ENCODE measurements at places on chromosomes 11 and 22. TPM values are rescaled to one million over a fixed set of nuclear protein-coding genes. Genes with fewer than 3 reads are reported as not detected.

Gene UBQLNL
- total RNA-seq, result 0.23 TPM

Gene SLC17A6
- total RNA-seq, result not detected

Gene MS4A6A
- total RNA-seq, result 37.7 TPM

Gene SCUBE2
- 0.65 TPM for total RNA-seq

Gene SEPTIN3
- not detected for total RNA-seq

Gene SEC14L3
- total RNA-seq, result 0.60 TPM

Gene CTSW
- total RNA-seq, result 0.63 TPM

Gene GLYATL1B
- total RNA-seq, result 0.68 TPM

Gene RAC2
- 4.5 TPM for total RNA-seq

Gene OR5B21
- not detected for total RNA-seq

Gene SYT7
- total RNA-seq, result 65.6 TPM

Gene RAG1
- total RNA-seq, result 1.2 TPM

Gene CDC42BPG
- total RNA-seq, result 1.2 TPM

Gene C22orf31
- not detected for total RNA-seq

GRCh38 chr11:2202071-2202899 lies 30.7 kb upstream of the TH start:
- DNase-seq, result no peak

GRCh38 chr11:89463266-89463780 lies 27.9 kb downstream of the NOX4 start:
- DNase-seq, result no peak

DNA sequence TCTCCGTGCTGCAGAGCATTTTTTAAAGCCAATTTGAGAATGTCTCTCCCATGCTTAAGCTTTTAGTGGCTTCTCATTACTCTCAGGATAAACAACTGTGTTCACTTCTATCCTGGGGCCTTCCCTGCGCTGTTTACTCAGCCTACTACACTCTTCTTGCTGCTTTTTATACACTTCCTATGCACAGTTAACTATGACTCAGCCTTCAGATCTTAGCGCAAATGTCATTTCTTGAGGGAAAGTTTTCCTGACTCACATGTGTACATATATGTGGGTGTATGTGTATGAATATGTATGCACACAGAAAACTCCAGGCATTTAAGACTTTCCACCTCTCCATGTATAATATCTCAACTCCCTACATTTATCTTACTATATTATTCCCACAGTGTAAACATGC lies 9.8 kb downstream of the THAP12 start:
- no peak for DNase-seq

GRCh38 chr11:47377571-47378009 lies 757 bp downstream of the SPI1 start:
- no peak for DNase-seq

DNA sequence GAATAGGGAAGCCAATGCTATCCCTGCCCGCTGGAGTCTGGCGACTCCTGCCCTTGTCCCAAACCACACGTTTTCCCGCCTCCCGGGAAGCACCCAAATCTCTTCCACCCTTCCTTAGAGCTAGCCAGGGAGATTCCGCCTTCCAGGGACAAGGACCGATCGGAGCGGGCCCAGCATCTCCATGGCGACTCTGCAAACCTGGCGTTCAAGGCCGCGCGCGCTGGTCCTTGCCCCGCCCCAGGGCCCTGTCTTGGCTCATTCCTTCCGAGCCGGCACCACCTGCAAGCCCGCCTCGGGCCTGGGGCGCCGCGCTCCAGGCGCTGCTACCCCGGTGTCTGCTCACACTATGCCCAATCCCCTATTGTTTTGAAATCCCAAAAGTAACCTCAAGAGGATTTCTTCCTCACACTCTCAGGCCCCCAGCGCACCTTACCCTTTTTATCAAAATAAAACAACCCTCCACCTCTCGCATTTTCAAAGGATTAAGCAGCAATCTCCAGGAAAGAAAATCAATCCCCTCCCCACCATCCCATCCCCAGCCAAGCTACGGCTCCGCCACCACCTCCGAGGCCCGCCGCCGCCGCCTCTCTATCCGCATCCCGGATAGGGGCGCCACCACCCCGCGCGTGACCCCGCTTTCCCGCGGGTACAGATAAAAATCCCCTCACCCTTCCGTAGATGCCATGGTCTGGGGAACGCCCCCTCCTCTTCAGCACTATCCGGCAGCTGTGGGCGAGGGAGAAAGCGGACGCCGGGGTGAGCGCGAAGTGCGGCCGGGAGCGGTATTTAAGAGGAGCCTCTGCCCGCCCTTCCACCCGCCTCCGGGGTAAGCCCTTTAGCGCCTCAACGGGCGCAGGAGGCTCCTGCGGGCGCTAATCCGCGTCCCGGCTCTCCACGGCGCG lies 825 bp downstream of the SLC1A2 start:
- DNase-seq, result no peak

DNA sequence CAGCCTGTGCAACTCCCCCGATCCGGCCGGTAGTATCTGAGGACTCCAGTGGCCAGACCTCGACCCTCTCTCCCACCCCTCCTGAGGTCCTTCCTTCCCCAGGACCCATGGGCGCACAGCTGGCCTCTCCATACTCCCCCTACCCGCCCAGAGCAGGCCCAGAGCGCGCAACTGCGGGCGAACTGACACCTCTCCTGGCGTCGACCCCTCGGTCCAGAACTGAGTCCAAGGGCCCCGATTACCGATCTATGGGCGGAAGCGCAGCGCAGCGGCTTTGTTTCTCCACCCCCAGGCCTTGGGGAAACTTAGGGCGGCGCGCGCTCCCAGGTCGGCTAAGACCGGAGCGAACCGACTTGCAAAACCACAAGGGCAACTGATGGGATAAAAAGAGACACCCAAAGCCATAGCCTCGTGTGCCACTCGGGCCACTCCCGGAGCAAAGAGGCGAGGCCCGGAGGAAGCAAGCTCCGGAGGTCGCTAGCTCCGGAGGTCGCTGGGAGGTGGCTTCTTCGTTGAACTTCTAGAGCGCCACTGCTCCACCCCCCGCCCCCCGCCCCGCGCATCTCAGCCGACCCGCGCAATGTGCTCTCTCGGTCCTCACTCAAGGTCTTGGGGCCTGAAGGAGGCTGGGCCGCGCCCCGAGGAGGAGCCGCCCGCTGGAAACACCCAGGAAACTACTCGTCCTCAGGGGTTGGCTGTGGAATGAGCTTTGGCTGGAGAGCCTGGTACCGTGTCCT lies 9.8 kb upstream of the ALX4 start:
- no peak for DNase-seq

DNA sequence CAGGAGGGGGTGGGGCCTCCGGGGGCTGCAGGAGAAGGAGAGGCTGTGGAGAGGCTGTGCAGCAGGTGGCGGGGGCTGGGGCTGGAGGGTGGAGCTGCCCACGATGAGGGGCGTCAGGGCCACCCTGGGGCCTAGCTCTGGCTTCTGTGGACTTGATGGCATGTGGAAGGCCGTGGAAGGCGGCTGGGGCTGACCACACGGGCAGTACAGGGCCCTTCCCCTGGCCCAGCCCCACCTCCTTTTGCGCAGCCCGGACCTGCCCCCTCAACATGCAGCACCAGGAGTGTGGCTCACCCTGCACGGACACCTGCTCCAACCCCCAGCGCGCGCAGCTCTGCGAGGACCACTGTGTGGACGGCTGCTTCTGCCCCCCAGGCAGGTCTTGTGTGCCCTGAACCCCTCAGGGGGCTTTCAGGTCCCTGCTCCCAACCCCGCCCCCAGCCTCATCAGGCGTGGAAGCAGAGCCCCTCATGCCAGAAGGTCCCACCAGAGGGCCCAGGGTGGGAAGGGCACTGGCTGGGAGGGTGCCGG lies 6.1 kb downstream of the MUC5B start:
- no peak for DNase-seq

DNA sequence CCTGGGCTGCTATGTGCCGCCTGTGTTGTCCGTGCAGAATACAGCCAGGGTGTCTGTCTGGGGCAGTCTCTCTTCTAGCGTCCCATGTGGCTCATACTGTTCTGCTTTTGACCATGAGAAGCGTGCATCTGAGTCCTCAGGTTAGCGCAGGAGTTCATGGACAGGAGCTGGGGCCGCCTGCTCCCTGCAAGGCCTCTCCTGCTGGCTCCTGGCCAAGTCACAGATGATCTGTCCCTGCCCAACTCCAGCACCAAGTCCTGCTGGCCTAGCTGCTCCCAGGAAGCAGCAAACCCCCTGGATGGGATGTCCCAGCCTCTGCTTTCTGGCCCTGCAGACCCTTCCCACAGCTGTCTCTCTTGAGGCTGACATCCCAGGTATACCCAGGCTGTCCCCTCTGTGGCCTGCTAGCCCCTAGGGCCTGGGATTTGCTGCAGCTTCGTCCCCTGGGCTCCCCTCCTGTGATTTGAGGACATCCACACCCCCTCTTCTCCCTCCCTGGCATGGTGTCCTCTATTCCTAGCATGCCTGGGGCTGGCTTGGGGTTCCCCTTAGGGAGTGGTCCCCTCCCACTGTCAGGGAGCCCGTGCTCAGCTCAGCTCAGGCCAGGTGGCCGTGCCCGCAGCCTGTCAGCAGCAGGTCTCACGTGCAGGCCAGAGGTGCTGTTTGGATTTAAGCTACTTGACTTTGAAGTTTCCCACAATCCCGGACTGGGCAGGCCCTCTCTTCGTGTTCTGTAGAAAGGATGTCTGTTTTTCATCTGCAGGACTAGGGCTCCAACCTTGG lies 17.8 kb downstream of the PRR5 start:
- DNase-seq, result no peak

DNA sequence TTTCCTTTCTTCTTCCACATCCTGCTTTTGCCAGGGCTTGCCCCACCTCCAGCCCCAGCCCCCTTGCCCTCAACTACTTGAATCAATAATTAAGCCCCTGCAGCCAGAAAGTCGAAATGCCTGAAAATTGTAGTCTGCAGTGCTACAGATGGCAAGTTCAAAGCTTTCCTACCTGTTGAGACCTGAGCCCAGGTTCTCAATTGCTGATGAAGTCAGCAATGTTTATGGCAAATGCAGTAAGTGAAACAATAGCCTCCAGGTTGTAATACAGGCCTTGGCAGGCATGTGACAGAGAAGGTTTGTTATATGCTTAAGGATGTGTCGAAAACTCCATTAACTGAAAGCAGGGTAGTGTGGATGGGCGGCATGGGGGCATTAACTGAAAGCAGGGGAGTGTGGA lies 181.1 kb upstream of the SESN3 start:
- no peak for DNase-seq

GRCh38 chr11:94834911-94835593 lies 66.9 kb downstream of the AMOTL1 start:
- DNase-seq, result no peak

GRCh38 chr11:86800960-86801272 lies 574 bp downstream of the PRSS23 start:
- no peak for DNase-seq

GRCh38 chr22:42368379-42369249 lies 63.6 kb downstream of the NFAM1 start:
- no peak for DNase-seq

DNA sequence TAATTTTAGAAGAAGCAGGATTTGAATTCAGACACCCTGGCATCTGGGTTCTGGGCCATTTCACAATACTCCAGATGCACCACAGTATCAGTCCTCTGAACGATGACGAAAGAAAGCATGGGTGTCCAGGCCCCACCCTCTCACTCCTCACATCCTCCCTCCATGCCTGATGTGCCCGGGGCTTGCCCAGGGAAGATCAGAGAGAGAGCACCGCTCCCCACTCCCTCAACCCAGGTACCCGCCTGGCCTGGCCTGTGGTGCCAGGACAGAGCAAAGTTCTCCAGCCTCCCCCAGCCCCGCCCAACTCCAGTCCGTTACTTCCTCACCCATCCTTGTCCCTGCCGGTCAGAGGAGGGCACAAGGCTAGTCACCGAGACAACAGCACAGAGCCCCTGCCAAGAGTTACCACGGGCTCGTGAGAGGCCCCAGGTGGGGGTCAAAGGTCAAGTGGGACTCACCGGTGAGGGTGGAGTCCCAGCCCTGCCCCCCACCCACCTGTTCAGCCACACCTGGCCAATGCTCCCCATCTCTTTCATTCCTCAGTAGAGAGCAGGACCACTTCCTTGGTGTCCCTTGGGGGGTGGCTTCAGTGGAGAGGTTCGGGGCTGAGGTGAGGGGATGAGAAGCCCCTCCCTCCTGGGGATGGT lies 8.1 kb downstream of the BCL9L start:
- DNase-seq, result peak; percentile 94

DNA sequence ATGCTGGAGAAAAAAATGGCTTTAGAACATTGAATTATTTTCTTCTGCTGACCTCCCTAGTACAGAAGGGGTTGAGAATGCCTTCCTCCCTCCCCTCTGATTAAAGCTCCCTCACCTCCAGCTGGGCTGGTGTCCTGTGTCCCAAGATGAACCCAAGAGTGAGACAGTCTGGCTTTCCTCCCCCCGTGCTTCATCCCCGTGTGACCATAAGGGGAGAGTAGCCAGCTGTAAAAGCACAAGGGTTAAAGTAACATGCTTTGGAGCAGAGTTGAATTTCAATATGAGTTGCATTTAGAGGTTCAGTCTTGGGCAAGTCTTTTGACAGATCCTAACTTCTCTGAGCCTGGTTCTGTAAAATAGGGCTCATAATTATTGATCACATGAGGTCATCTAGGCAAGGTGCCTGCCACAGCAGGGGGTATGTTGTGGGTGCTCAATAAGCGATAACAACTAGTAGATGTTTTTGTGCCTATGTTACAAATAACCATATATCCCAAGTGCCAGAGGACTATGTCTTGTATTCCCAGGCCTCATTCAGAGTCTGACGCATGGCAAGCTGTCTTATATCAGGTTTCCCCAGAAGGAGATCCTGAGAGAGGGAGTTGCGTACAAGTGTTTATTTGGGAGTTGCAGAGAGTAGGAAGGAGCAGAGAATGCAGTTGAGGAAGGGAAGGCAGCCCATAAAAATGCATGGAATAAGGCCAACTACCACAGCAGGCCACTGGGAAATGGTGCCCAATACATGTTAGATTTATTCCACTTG lies 4.1 kb downstream of the PRG2 start:
- DNase-seq, result no peak

DNA sequence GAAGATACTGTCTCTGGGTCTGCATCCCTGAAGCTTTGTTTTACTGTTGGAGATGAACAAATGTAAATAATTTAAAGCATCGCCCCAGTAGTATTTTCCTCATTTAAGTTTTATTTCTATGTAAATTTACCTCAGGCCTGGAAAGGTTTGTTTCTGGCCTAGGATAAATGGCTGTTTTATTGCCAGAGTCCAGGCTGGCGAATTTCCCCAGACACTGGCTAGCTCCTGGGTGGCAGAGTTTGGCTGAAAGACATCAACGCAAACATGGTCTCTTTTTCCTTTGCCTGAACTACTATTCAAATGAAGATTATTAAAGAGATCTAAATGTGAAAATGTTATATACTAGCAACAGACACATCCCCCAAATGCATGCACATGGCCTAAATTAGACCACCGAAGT lies 136.7 kb upstream of the SESN3 start:
- no peak for DNase-seq

GRCh38 chr11:62770778-62771143 lies 435 bp upstream of the TAF6L start:
- DNase-seq, result peak; percentile 54

- DNase-seq, result no peak
These were observed 4.3 kb upstream of the ZBED4 start for GRCh38 chr22:49849161-49850020.

GRCh38 chr11:27679136-27680015 lies 20.9 kb downstream of the BDNF start:
- DNase-seq, result no peak

GRCh38 chr22:49692499-49693225 lies 135.0 kb downstream of the BRD1 start:
- no peak for DNase-seq

- DNase-seq, result no peak
These were observed 32.3 kb downstream of the ARVCF start for GRCh38 chr22:19984201-19984753.

All from left lobe of liver (tissue), 2 donors.